ENCODE measurements at places on chromosomes 16 and 17.

- no peak for DNase-seq
Measured at GRCh38 chr17:81002409-81003361, 11.0 kb downstream of the CHMP6 start.

DNA sequence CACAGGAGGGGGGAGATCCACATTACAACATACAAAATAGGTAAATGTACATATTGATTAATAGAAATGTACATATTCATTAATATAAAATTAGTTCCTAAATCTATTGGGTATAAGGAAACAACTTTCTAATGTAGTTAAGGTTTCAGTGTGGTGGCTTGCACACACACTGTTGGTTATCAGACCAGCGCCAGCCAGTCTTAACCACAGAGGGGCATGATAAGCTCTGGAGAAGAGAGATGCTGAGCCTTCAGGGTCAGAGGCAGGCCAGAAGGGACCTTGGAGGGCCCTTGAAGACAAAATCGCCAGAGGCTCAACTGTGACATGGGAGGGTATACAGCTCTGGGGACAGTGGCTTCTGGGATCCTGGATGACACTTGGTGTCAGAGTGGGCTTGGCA lies 10.9 kb upstream of the ZFP90 start:
- DNase-seq: no peak

DNA sequence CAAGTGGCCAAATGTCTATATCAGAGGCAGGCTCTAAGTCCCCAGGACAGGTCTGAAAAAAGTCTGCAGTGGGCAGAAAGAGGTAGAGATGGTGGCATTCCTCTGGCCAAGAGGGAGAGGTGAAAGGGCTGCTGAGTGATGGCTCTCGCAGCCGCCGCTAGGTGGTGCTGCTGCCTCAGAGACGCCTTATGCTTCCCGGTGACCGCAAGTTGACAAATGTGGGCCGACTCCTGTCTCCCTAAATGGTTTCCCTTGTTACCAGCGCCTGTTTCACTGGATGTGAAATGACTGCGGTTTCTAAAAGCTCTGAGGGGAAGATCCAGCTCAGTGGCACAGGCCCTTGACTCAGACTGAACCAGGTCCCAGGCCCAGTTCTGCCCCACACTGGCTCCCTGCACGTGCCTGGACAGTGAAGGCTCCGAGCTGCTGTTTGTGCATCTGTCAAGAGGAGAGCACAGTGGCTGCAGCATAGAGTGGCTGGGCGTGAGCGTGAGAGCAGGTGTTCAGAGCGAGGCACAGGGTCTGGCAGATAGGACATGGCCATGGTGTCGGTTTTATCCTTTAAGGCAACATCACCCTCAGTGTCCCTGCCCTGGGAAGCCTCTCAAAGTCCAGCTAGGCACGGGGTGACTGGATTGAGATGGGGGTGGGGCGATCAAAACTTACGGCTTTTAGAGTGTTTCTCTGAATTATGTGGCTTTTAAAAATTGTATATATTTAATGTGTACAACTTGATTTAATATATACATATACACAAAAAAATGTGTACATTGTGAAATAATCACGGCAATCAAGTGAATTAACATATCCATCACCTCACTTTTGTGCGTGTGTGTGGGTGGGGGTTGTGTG lies 19.9 kb downstream of the CLEC16A start:
- DNase-seq: peak; percentile 33

- no peak for DNase-seq
Measured at GRCh38 chr17:60618854-60619526, 19.0 kb downstream of the PPM1D start.

GRCh38 chr16:6192984-6193383 lies 1095.4 kb upstream of the EEF2KMT start:
- DNase-seq: no peak
